Activated CD4-positive, alpha-beta T cell treated with anti-CD3 and anti-CD28 coated beads, Interleukin-2, amount 50 U/mL, for 48 hours (primary cell): ENCODE measurements at places on chromosomes 6 and 20.

GRCh38 chr6:134621858-134622257 is 303.9 kb upstream of the SGK1 start:
- DNase-seq = no peak

DNA sequence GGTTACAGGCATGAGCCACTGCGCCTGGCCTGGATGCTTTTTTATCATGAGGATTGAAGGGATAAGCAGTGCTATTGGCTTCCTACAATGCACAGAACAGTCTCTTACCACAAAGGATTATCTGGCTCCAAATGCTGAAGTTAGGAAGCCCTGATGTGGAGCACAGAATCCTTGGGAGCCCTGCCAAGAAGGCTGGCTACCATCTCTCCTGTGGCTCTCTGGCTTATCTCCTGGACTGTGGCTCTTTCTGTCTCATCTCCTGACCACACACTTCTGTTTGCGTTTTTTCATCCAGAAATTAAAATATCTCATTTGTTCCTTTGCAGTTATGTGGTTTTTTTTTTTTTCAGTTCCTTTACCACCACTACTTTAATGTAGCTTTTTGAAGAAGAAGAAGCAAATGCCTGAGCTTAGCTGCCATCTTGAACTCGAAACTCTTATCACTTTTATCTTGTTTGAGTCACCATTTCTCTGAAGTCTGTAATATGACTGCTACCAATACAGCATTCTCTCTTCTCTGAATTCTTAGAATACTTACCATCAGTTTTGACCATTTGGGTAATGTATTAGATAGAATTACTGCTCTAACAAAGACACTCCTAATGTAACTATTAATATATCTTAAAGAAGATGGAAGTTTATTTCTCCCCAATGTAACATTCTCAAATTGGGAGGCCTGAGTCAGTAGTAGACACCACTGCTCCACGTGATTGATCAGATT is 1044.7 kb downstream of the KIF16B start:
- DNase-seq = no peak

GRCh38 chr6:151067684-151068596 is 171.8 kb upstream of the AKAP12 start:
- DNase-seq = no peak

- no peak for DNase-seq
Observed at GRCh38 chr6:6709106-6709505, 120.6 kb downstream of the LY86 start.

- no peak for DNase-seq
Observed at GRCh38 chr6:100775667-100776066, 105.5 kb downstream of the ASCC3 start.

DNA sequence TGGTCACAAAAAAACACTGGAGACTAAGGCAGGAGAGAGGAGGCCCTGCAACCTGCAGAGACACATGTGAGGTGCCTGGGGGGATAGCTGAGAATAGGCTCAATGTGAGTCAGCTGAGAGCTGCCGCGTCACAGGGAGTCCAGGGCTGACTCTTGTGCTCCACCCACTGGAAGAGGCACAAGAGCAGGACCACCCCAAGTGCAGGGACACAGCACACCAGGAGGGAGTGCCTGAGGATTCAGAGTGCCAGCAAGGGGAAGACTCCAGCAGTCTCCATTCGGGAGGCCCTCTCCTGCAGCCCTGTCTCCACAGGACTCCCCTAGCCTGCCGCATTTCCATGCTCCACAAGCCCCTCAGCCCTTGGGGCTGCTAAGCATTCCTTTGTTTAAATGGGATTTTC is 105.5 kb downstream of the HUS1B start:
- peak; percentile 49 for DNase-seq

DNA sequence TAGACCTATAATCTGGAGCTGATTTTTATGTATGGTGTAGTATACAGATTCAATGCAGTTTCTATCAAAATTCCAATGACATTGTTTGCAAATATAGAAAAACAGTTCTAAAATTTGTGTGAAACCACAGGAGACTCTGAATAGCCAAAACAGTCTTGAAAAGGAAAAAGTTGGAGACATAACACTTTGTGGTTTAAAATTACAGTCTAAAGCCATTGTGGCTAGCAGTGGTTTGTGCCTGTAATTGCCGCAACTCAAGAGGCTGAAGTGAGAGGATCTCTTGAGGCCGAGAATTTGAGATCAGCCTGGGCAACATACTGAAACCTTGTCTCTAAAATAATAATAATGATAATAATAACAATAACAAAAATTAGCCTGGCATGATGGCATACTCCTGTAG is 213.7 kb downstream of the CDKAL1 start:
- DNase-seq = no peak

- no peak for DNase-seq
Observed at GRCh38 chr6:99458319-99458718, 33.2 kb upstream of the PNISR start.

GRCh38 chr20:6140947-6141346 is 18.1 kb upstream of the FERMT1 start:
- DNase-seq = no peak

DNA sequence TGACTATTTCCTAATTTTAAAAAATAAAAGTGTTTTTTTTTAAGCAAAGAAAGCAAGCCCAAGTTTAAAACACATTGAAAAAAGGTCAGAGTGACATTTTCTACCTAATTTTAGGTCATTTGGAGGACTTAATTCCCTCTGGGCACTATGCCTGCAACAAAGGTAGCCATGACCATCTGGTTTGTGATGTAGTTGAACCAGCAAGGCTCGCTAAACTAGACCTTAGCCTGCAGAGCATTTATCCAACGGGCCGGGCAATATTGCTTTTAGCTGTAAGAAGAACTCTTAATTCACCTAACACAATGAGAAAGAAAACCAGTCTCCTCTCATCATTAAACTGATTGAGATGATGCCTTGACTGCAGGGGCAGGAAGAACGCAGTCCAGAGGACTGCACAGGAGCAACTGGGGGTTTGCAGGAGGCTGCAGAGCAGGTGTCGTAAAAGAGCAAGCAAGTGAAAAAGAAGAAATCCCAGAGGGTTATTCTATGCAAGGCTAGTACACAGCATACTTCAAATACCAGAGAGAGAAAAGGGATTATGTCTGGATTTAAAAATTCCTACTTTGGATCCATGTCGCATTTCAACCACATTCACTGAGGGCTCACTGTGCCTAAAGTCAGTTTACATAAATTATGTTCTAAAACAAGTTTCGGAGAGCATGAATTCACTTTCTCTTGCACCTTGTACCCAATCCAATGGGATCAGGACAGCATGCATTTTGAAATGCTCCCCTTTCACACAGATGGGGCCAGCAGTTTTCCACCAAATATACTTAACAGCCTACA is 12.8 kb downstream of the TRAF3IP2 start:
- no peak for DNase-seq

DNA sequence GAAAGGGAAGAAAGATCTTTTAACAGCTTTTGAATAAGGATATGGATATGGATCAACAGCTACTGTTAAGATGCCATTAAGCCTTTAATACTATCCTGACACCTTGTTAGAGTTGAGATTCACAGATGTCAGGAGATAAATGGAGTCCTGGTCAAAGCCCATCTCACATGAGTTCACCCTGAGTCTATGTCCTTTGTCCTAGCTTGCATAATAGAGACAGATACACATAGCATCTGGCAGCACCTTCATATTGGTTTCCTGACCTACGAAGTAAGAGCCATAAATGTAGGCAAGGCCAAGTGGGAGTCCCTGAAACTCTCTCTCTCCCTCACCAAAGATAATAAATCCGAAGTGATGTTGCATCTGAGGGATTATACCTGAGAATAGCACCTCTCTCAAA is 79.1 kb upstream of the F13A1 start:
- DNase-seq = no peak

DNA sequence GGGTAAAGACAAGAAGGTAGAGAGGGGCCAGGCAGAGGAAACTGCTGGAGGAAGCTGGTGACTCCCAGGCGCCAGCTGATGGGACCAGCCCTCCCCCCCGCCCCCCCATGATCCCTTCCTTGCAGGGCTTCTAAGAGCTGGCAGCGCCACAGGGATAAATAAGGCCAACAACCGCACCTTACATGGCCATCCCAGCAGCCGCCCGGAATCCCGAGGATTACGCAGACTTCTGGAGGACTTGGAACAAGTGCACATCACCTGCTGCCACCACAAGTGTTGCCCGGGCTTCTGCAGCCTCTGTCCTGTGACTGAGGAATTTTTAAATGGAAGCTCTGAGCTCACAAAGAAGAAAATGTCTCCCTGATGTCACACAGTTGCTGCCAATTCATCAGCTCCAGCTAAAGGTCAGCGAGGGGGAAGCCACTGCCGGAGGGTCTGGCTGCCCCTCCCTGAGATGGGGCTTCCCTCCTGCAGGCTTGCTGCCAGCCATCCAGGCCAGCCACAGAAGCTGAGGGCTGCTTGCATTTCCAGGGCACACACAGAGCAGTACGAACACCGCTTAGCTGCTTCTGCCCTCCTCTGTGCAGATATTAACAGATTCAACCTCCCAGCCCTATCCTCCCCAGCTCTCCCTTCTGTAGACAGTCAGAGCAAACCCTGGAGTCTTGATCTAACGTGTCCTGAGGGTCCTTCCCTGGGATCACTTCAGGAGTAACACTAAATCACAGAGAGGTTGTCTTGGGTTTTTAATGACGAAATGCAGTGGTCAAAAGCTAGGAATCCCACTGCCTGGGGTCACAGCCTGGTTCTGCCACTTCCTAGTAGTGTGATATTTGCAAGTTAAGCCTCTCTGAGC is 38.6 kb upstream of the PIM1 start:
- DNase-seq = no peak
